Thoracic aorta (tissue), 2 donors: ENCODE measurements at places on chromosomes 11 and 22. TPM values are rescaled to one million over a fixed set of nuclear protein-coding genes. Genes with fewer than 3 reads are reported as not detected.

- no peak for DNase-seq
Observed at GRCh38 chr11:119107538-119108145, 498 bp downstream of the C2CD2L start.

DNA sequence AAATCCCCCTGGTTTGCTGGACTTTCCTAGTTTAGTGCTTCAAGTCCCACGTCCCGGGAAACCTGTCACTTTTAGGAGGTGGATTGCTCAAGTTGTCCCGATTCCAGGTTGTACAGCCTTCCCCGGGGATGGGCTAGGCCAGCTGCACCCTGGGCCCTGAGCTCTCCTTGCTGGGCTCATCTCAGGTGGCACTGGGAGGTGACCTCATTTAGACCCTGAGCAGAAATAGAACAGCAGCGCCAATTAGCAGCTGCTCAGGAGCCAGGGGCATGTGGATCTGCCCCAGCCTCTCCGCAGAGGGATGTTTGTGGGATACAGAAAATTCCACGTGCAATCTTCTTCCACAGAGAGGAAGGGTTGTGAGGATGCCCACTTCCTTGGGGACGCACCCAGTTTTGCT, 9.6 kb upstream of the CERK start:
- no peak for DNase-seq

The OSBP2 gene
- total RNA-seq, result 3.0 TPM

The SCO2 gene
- 4.5 TPM for total RNA-seq

The NOX4 gene
- 293 TPM for total RNA-seq

The PAMR1 gene
- not detected for total RNA-seq

DNA sequence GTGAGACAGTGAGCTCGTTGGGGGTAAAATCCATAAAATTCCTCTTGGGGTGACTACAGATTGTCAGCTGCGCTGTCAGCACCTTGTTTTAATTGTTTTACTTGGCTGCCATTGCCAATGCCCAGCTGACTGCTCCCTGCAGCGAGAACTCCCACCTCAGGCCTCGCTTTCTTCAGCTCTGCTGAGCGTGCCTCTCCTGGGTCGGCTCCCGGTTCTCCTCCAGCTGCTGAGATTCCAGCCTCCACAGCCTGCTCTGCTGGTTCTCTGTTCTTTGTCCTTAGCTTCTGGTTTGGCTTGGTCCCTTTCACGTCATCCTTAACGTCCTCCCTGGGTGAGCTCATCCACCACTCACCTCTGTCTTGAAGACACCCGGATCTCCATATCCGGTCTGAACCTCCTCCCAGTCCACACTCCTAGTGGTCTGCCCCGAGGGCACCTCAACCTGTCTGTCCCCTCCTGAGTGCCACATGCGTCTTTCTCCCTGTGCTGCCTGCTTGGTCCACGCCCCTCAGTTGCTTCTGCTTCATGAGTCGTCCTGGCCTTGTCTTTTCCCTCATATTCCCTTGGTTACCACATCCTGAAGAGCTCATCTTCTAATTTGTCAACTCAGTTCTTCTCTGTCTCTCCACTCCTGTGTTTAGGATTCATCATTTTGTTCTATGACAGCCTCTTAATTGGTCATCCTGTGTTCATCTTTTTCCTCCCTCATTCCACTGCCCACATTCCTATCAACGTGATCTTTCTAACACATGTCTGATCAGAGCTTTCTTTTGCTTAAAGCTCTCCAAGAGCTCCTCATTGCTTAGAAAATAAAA, 35.6 kb downstream of the BMAL1 start:
- DNase-seq, result no peak

GRCh38 chr11:369336-370018, at the start of gene B4GALNT4:
TSS of gene B4GALNT4 (plus strand) at chr11:369499. CDS start at chr11:369804, 305 bp downstream.
- DNase-seq, result no peak

- no peak for DNase-seq
Observed at GRCh38 chr11:19573666-19574065, 139.0 kb upstream of the NAV2 start.

DNA sequence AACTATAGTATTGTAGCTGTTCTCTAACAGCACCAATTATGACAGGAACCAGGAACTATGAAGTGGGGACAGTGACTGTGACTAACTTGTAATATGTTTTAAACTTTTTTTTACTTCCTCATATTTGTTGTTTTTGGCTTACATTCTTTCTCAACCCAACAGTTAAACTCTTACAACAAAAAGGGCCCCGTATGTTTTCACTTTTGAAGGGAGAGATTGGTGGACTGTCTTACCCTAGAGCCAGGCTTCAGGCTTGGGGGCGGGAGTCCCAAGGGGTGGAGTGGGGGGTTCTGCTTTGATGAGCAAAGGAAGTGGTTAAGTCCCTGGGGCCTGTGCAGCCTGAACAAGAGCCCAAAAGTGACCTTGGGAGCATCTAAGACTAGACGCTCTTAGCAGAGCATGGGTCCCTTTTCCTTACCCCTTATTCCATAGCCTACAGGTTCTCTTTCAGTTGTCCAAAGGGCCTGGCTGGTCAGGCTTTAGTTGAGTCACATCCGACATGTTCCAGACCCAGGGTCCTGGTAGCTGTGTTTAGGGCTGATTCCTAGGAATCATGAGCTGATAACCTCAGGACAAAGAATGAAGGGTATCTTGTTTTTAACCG, 38.8 kb downstream of the STIM1 start:
- DNase-seq, result no peak

- no peak for DNase-seq
Observed at GRCh38 chr11:112748713-112749543, 212.3 kb upstream of the NCAM1 start.

The NLRX1 gene
- 18.9 TPM for total RNA-seq

The MRGPRE gene
- not detected for total RNA-seq

The GDPD4 gene
- not detected for total RNA-seq

GRCh38 chr11:57163160-57163868, 18.4 kb upstream of the LRRC55 start:
- no peak for DNase-seq

The UCP2 gene
- 57.7 TPM for total RNA-seq

GRCh38 chr11:94635072-94635471, 67.9 kb downstream of the PIWIL4 start:
- no peak for DNase-seq

DNA sequence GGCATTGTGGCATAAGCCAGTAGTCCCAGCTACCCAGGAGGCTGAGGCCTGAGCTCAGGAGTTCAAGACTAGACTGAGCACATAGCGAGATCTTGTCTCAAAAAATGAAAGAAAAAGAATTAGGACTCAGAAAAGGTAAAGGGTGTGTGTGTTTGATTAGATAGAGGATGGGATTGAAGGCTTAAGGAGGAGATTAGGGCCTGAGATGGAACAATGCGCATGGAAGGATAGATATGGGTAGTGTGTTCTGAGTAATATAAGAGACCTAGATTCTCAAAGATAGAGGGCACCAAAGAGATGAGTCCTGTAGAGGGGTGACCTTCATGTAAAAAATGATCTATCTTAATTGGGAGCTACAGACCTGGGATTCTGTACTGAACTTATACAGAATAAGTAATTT, 17.3 kb upstream of the RAB30 start:
- DNase-seq, result no peak

DNA sequence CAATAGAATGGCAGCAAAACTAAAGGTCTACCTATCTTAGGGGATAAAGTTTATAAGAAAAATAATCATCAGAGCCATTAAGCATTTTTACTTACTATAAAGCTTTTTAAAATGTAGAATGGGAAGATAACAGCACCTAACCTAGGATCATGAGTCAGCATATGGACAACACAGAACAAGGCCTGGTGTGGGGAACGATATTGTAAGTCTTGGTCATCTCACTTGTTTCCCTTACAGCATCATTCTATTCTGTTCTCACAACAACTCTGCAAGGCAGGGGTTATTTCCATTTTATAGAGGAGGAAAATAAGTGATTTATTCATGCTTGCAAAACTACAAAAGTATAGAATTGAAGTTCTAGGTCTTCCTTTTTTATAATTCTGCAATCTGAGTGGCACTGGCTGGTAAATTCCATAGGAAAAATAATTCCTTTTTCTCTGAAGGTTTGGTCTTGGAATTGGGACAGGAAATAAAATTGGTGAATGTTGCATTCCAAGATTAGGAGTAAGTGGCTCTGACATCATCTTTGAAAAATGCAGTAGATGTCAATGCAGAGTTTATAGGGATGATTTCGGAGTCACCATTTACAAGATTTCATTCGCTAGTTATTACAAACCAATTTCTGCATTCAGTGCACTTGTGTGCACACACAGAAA, 423.0 kb downstream of the DYNC2H1 start:
- DNase-seq, result no peak

- DNase-seq, result no peak
Observed at GRCh38 chr11:122327528-122327927, 211.5 kb upstream of the BLID start.

The SCUBE1 gene
- 6.0 TPM for total RNA-seq

GRCh38 chr11:2210366-2211112, 38.9 kb upstream of the TH start:
- no peak for DNase-seq

GRCh38 chr22:40453671-40454070, 83.3 kb downstream of the SGSM3 start:
- DNase-seq, result no peak

The MS4A1 gene
- total RNA-seq, result 0.35 TPM

DNA sequence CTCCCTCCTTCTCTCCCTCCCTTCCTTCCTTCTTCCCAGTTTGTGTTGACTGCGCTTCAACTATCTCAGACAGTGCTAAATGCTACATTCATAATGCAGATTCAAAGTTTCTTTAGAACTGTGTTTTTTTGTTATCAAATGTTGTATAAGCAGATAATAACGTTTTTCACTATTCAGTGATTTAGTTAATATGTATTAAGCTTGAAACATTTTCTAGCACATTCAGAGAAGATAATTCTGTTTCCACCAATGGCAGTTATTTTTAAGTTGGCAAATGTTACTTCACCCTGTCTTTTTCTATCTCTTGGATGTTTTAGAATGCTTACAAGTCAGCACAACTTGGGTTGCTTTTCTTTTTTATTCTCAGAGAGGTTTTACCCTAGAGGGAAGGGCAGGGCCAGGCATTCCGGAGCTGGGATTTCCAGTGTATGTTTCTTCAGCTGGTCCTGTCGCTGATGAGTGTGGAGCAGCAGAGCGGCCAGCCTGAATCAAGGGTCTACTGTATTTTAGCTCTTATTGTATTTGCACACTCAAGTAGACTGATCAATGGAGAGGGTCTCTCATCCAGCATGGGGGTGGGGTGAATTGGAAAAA, 162.3 kb upstream of the ARHGAP20 start:
- no peak for DNase-seq

DNA sequence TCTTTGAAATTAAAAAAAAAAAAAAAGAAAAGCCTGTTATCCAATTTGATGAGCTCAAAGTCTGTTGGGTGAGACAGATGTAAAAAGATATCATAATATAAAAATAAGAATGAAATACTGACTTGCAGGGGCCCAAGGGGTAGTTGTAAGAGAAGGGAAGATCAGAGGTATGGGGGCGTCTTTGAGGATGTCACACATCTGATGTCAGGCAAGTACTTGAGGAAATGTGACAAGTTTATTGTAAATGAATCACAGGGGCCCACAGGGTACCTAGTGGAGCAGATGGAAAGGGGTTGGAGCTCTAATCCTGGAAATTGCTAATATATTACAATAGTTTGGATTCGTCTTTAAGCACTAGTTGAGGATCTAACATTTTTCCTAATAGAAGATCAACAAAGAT, 131.6 kb downstream of the MAML2 start:
- no peak for DNase-seq

The SLC17A6 gene
- total RNA-seq, result not detected

GRCh38 chr11:9681583-9682372, 17.9 kb downstream of the SWAP70 start:
- no peak for DNase-seq

DNA sequence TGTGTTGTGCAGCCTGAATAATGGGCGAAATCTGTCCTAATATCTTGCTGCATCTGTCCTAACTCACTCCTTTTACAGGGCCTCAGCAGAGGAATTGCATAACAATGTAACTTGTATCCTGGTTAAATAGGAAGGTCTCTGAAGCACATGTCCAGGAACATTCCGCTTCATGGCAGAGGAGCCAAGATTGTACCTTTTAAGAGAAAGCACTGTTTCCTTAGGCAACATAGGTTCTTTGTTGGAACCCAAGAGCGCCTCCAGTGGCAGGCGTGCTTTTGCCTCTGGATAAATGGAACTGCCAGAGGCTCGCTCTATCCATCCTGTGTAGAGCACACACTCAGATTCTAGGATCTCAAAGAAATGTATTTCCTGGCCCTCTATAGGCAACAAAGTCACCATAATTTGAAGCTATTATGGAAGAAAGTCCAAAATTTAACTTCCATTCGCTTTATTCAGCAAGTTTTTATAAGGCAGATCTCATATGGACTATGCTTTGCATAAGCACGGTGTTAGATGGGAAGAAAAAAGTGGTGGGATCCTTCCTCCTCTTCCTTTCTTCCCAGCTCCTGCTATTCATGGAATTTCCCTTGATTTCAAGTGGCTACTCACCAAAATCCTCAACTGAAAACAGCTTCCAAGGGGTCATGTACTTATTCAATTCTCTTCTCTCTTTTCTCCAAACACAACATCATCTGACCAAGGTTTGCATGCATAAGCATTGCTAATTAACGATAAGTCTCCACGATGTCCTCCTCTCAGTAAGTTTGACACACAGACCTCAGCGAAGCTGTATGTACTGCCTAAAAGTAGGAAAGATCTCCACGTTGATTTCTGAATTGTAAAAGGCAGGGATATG, at the start of gene BLID:
TSS of gene BLID (minus strand) at position 692 of the 856 bp plus-strand sequence. CDS start at position 399, 293 bp downstream.
- no peak for DNase-seq

GRCh38 chr22:26033071-26033470, 136.2 kb upstream of the SEZ6L start:
- DNase-seq, result no peak
